ENCODE measurements at places on chromosomes 13 and 19. TPM values are rescaled to one million over a fixed set of nuclear protein-coding genes. Genes with fewer than 3 reads are reported as not detected.

GRCh38 chr13:44806826-44807225 lies 182.4 kb downstream of the NUFIP1 start:
- no peak for DNase-seq

- no peak for DNase-seq
These were observed 130.9 kb downstream of the ZDHHC20 start for GRCh38 chr13:21328201-21328600.

GRCh38 chr13:66914155-66914554 lies 316.0 kb downstream of the PCDH9 start:
- no peak for DNase-seq

DNA sequence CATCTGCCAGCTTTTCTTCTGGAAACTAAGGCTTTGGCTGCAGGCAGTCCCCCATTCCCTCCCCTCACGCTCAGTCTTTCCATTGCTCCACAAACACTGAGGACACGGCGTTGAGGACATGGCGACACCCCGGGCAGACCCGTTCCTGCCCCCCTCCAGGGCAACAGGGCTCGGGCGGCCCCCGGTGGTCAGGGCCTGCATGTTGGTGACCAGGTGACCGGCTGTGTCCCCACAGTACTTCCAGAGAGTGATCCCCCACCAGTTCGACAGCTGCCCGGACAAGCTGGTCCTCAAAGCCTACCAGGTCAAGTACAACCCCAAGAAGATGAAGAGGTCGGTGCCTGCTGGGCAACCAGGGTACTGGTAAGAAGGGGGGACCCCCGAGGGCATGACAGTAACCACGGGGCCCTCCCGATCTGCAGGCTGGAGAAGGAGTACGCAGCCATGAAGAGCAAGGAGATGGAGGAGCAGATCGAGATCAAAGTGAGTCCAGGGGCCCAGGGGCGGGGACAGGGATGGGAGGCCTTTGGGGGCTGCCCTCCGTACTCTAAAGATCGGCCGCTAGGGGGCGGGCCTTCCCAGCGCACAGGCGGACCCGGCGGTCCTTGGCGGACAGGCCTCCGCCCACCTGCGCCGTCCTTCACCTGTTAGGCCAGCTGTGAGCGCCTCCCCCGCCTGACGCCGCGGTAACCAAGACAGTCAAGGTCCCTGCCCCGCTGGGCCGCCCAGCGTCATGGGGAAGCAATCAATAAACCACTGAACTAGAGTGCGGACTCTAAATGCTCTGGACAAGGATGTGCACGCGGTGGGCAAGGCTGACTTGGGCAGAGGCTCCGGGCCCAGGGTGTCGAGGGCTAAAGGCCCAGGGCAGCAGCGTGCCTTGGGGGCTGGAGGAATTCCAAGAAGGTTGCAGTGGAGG lies 21.1 kb downstream of the PRR36 start:
- peak; percentile 95 for DNase-seq

DNA sequence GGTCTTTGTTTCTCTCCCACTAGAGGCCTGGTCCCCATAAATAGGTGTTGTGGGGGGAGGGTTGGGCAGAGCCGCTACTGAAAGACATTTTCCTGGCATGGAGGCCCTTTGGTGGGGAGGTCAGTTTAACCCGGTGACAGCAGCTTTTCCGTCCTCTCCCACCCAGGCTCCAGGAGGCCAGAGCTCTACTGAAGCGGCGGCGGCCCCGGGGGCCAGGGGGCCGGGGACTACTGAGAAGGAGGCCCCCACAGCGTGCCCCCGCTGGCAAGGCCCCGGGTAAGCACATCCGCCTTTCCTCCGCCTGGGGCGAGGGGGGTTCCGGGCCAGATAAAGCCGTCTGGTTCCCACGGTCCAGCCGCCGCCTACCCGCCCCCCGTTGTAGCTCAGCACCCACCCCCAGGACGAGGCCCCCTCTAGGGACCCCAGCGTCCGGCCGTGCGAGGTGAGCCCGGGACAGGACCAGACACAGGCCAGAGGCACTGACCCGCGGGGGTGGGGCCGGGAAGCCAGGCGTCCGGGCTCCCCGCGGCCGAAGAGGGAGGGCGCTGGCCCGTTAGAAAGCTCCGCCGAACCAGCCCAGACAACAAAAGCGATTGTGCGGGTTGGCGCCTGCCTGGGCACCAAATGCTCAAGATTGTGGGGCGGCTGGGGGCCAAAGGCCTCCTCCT lies 1.1 kb upstream of the LTBP4 start:
- no peak for DNase-seq

GRCh38 chr19:55273978-55274707 lies 5.8 kb downstream of the HSPBP1 start:
- no peak for DNase-seq

- DNase-seq, result no peak
These were observed 41.1 kb downstream of the GPR12 start for GRCh38 chr13:26719356-26719945.

GRCh38 chr13:109162248-109163036 lies 533.0 kb downstream of the MYO16 start:
- DNase-seq, result no peak

- no peak for DNase-seq
These were observed 1339.4 kb downstream of the EFNB2 start for GRCh38 chr13:105196052-105196451.

DNA sequence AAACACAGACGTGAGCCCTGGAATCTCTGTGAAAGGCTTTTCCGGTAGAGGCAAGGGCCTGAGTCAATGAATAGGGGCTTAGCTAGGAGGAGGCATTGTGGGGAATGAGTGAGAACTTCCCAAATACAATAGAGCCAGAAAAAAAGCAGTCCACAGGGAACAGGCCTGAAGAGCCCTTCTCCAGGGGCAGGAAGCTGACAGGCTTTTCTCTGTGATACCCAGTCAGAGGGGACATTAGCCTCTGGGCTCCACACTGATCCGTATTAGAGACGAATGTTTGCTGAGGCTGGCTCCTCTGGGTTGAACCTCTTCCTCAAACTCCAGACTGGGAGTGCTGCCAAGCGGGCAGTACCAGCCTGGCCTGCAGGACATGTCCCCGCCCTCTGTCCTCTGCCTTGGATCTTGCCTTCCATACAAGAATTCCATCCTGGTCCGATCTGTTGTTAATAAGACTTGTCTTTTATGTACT lies 2.3 kb downstream of the DHRS12 start:
- DNase-seq, result no peak

DNA sequence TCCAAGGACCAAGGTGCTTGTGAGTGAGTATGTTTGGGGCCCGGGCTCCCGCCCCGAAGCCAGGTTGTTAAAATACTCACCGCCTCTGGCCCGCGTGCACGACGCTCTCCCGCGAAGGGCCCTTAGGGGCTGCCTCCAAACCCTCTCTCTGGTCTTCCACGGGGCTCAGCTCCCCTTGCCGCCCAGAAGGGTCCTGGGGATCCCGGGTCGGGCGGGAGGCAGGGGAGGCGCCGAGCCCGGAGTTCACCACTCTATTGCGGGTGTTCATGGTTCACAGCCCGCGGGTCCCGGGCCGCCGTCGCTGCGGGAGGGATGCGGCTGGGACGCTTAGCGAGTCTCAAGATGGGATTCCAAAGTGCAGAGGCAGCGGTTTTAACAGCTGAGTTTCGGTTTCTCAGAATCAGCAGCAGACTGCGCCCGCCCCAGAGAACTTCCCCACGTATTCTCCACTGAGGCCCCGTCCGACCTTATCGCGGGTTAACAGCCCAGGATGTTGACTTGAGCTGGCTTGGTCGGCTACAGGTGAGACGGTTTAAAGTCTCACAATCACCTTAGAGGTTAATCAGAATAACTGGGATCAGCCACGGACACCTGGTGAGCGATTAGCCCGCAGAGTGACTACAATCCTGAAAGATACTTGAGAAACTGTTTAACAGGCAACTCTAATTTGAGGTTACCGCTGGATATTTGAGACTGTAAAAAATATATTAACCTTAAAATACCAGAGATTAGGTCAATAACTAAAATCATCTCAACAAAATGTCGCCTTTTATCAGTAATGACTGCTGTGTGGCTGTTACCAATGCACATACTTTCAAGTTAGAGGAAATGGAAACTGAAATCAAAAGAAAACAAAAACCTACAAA lies at the start of gene EPSTI1:
EPSTI1 (minus strand) TSS at position 344 of the 866 bp plus-strand sequence; CDS start at position 268, 76 bp downstream.
- peak; percentile 92 for DNase-seq

GRCh38 chr13:77390391-77390790 lies 63.5 kb upstream of the MYCBP2 start:
- DNase-seq, result no peak

- DNase-seq, result peak; percentile 51
These were observed 1.6 kb downstream of the DACT3 start for GRCh38 chr19:46659151-46660007.

DNA sequence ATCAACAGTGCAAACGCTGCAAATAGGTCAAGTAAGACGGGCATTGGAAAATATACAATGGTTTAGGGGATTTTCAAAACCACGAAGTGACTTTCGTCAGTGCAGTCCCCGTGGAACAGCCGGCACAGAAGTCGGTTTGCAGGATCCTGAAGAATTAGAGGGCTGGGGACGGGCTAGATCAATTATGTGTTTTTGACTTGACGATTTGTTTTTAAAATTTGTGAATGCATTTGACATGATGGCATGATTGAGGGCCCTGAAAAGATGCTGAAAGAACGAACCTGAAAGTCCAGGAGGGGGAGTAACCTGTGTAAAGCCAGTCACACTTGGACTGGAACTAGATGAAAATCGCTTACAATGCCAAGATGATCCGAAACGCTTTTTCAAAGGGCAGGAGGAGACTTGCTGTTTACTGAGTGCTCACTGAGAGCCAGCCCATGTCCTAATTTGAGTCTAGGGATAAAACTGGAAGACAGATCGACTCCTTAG lies 8.9 kb upstream of the DGKH start:
- no peak for DNase-seq

DNA sequence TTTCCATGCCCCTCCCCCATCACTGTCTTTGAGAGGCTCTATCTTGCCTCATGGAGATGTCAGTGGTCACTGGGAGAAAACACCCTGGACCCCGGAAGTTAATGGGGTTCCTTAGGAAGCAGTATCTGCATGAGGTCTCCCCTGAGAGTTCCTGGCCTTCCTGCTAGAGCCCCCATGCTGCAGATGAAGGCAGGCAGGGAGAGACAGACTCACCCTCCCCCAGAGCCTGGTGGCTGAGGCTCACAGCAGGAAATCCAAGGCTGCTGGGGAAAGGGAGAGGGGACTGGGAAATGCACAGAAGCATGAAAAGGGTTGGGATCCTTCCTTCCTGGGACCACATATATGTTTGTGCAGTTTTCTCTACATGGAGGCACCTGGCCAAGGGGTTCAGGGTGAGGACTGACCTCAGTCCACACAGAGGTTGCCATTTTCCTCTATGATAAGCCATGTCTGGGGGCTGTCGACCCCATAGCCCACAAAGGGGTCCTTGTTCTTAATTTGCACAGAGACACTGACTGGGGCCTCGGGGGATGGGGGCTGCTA lies 95.4 kb downstream of the RNASEH2B start:
- DNase-seq, result no peak

DNA sequence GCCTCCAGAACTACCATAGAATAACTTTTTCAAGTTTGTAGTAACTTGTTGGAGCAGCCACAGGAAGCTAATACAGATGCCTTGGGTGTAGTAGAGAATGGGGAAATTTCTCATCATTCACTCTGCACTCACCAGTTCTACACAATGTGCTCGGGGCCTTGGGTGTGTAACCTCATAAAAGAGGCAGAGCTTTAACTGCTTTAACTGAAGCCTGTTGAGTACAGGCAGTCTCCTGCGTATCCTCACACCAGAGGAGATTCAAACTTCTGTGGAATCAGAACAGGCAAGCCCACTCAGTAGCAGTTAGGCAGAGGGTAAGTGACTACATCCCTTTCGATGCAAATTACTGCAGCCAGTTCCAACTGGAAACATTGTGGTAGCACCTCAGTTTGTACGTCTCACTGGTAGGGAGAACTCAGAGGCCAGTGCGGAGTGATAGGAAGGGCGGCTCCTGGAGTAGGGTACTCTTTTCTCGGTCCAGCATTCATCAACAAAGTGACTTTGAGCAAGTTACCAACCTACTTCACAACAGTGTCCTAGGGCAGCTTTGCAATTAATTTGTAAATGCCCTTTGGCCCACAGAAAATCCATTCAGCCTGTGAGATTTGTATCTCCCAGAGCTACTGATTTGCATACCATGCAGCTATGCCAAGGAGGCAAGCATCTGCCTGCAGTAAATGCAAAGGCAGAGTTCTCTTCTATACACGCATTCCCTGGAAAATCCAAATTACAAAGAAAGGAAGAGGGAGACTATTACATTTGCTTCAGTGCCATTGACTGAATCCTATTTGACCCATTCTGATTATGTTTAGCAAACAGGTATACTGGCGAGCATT lies 904.3 kb downstream of the DIAPH3 start:
- DNase-seq, result no peak

DNA sequence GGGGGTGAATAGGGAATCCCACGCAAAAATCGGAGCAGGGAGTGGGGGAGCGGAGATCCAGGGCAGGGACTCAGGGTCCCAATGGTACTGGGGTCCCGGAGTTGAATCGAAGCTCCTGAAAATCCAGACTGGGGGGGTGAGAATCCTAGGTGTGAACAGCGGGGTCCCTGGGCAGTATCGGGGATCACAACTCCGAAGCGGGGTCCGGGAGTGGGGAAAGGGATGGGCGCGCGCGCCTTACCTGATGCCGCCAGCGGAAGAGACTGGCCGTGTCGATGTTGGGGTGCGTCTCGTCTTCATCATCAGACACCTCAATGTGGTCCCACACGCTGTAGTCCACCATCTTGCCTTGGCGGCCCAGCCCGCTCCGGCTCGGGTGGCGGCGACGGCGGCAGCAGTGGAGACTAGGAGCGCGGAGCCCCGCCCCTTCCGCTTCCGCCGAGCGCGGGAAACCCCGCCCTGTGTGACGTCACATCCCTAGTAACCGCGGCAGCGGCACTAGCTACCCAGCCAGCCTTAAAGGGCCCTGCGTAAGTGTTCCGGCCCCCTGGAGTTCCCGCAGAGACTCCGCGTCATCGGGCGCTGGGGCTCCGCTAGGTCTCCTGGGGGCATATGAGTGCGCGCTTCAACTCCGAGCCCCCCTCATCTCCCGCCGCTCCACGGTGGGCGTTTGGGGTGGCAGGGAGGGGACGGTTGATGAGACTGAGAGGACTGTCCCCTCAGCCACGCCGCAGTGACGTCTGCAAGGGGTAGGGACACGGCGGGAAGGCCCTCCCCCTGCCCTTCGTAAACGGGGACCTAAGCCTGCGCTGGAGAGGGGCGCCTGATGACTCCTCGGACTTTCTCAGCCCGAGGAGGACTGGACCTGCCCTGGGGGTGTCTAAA lies at the start of gene CDC37:
CDC37 (minus strand) TSS at position 406 of the 885 bp plus-strand sequence; CDS start at position 343, 63 bp downstream.
- DNase-seq, result peak; percentile 94

- DNase-seq, result no peak
These were observed 955.9 kb downstream of the SLITRK5 start for GRCh38 chr13:88627071-88627470.

GRCh38 chr13:58056426-58056825 lies 424.9 kb downstream of the PCDH17 start:
- DNase-seq, result peak; percentile 37

FCHO1 gene
- 0.39 TPM for total RNA-seq

THAP8 gene
- total RNA-seq, result 8.8 TPM

KASH5 gene
- 0.56 TPM for total RNA-seq

IGFL1 gene
- total RNA-seq, result not detected

ZNF772 gene
- 1.2 TPM for total RNA-seq

UBL3 gene
- total RNA-seq, result 37.5 TPM

DIAPH3 gene
- 59.4 TPM for total RNA-seq

THSD1 gene
- 0.11 TPM for total RNA-seq

KLHL1 gene
- total RNA-seq, result not detected
